ENCODE measurements at places on chromosomes 6 and 20. TPM values are rescaled to one million over a fixed set of nuclear protein-coding genes. Genes with fewer than 3 reads are reported as not detected.

DNA sequence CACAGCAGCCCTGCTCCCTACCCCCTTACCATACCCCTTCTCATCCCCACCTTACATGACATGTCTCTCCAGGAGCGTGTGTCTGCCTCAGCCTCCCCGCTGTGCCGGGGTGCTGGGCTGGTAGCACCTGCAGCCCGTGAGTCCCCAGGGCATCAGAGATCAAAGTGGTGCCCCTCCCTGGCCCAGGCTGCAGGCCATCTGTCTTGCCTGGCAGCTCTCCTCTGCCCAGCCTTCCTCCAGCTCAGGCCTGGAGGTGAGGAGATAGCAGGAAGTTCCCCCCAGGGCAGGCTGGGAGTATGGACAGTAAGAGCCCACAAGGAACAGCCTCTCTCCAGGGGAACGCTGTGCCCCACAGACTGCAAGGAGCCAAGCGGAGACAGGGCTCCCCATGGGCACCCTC, 35.3 kb downstream of the GRM4 start:
- DNase-seq: no peak

DNA sequence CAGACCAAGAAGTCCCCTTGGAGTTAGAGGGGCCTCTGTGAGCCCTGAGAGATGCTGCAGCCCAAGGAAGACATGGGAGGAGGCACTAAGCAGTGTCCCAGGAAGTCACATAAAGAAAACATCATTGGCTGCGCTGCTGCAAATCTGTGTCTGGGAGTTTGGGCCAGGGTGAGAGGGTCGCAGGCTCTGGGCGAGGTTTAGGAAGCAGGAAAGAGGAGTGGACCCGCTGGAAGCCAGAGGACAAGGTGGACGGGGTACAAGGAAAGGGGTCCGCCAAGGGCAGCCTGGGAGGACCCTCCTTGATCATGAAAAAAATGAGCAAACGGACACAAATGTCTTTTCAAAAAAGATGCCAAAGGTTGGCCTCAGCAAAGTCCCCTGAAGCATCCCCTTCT, 15.5 kb upstream of the SERPINB1 start:
- no peak for DNase-seq

GRCh38 chr20:40663991-40664880, 24.8 kb downstream of the MAFB start:
- DNase-seq: no peak

GRCh38 chr6:7269816-7270215, 43.2 kb downstream of the SSR1 start:
- no peak for DNase-seq

- DNase-seq: no peak
Measured at GRCh38 chr6:128437685-128438084, 82.7 kb downstream of the PTPRK start.

GRCh38 chr6:23218751-23219150, 649.4 kb downstream of the HDGFL1 start:
- DNase-seq: no peak

GRCh38 chr6:161409353-161409752, 135.5 kb upstream of the AGPAT4 start:
- no peak for DNase-seq

DNA sequence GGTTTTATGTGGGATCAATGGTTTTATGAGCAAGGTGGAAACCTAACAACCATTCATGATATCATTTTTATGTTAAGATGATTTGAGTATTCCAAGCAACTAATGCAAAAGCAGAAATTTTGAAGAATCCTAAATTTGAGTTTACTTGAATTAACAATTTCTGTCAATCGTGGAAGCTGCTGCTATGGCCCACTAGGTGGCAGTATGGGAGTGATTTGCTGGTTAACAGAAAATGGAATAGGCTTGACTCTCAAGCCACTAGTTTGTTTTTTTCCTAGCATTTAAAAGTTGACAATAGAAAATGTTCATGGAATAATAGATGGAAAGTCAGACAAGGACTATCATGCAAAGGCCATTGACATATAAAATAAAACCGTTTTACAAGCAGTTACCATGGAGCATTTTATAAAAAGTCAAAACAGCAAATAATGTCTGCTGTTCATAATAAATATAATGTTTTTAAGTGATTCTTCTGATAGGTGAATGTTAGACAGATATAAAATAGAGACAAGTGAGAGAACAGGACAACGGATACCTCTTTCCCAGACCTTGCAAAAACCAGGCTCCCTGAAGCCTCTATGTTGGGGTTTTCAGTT, 43.0 kb upstream of the TMEM200A start:
- DNase-seq: no peak

DNA sequence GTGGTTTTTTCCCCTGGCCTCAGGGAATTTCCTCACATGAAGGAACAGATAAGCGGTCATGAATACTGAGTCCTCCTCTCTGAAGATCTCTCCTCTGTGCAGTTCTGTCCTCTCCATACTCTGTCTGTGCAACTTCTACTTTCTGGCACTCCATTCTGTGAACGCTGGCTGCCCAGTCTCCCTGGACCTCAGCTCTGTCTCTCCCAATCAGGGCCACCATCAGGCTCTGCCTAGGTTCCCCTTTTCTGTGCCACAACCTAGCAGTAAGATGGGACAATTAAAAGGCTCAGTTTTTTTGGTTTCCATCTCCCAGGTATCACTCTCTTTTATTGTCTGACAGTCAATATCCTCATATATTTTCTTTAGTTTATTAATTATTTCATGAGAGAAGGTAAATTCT, 4.8 kb upstream of the ADGB start:
- DNase-seq: no peak

GRCh38 chr6:115712291-115712961, 348.3 kb downstream of the FRK start:
- DNase-seq: no peak

- DNase-seq: no peak
Measured at GRCh38 chr20:60232380-60232779, 274.2 kb downstream of the CDH26 start.

DNA sequence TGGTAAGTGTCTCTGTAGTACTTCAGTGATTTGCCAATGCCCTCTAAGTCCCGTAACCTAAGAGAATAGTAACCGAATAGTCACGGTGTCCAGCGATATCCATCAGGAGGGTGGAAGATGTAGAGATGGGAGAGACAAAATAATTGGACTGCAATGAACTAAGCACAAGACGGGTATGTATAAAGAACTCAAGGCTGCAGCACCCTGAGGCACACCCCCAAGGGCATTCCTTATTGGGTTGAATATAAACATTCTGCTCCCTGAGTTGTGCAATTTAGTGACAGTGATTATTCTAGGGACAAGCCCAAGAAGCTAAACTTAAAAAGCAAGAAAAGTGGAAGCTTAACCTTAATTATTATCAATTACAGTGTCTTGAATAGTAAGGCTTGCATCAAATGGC, 14.6 kb downstream of the DST start:
- no peak for DNase-seq

- no peak for DNase-seq
Measured at GRCh38 chr6:115947966-115948541, 112.6 kb downstream of the FRK start.

- no peak for DNase-seq
Measured at GRCh38 chr6:12525276-12525675, 191.3 kb upstream of the PHACTR1 start.

DNA sequence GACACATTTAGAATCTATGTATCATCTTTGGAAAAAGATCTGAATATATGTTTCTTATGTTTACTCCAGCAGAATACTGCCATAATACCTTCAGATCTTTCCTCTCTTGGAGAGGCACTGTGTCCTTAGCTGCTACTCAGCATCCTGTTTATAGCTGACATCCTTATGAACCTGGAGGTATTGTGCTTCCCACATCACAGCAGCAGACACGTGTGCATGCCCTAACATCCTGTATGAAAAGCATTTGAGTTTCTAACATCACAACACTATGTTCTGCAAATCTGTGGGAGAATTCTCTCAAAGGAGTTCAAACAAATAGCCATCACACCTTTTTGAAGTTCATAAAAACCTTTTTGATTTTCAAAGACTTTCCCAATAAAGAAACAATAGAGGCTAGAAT, 216.0 kb downstream of the GJA1 start:
- DNase-seq: no peak

- no peak for DNase-seq
Measured at GRCh38 chr6:161710698-161711097, 436.8 kb upstream of the AGPAT4 start.

DNA sequence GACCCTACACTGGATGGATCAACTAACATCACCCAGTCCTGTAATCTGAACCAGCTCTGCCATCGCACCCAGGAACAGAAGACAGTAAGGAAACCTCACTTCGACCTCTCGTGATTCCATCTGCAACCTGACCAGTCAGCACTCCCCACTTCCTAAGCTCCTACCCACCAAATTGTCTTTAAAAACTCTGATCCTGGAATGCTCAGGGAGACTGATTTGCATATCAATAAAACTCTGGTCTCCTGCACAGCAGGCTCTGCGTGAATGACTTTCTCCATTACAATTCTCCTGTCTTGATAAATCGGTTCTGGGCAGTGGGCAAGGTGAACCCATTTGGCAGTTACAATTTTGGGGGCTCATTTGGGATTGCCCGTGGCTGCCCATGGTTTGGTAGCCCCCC, 18.3 kb upstream of the AGPAT4 start:
- DNase-seq: no peak

GRCh38 chr20:33680686-33681085, 5.5 kb downstream of the E2F1 start:
- no peak for DNase-seq

- peak; percentile 66 for DNase-seq
Measured at GRCh38 chr6:37059344-37060194, 54.1 kb downstream of the FGD2 start.

DNA sequence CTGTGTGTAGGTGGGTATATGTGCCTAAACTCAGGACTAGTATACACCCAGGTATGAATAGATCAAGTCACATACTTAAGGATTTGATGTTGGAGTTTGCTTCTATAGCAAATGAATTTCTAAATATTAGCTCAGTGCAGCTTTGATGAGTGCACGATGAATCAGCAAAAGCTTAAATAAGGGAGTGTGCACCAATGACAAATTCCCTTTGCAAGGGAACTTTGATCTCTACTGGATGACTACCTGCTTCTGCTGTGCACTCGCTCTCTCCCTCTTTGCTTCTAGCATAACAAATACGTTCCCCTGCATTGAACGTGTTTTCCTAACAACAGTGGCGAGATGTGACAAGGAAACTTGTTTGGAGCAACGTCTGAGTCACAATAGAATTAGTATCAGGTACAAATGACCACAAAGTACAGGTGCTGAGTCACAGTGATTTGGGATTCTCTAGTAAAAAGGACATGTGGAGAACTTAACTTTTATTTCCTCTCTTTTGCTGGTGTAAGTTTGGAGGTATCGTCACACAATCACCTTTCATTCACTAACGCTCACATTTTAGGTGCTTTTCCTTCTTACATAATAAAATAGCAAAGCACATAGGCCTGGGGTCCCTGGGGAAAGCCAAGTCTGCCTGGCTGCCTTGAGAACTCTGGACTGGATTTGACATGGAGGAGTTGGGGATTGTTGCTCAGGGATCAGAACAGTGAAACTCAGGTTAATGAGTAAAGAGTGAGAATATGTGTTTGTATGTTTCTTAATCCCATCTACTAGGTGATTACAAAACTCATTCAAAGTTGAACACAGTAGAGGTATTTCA, 49.7 kb downstream of the KLHL31 start:
- no peak for DNase-seq

- DNase-seq: no peak
Measured at GRCh38 chr20:38630727-38631126, 29.1 kb downstream of the ARHGAP40 start.

DNA sequence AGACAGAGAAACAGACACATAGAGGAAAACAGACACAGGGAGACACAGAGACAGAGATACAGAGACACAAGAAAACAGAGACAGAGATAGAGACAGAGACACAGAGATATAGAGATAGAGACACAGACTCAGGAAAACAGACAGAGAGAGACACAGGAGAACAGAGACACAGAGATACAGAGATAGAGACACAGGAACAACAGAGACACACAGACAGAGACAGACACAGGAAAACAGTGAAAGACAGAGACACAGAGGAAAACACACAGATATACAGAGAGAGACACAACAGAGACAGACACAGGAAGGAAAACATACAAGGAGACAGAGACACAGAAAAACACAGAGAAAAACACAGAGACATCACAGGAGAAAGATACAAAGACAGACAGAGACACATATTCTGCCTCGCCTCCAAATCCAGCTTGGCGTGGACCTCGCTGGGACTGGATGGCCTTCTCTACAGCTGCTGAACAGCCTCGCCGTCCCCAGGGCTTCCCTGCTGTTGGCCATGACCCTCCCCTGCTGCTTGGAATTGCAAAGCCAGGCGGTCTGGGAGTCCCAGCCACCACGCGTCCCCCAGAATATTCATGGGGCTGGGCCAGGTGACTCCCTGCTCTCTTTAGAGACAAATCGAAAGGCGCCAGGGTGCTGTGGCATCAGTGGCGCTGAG, 36.8 kb downstream of the NTSR1 start:
- DNase-seq: no peak

GRCh38 chr6:154249499-154250298, 106.9 kb downstream of the IPCEF1 start:
- no peak for DNase-seq

DNA sequence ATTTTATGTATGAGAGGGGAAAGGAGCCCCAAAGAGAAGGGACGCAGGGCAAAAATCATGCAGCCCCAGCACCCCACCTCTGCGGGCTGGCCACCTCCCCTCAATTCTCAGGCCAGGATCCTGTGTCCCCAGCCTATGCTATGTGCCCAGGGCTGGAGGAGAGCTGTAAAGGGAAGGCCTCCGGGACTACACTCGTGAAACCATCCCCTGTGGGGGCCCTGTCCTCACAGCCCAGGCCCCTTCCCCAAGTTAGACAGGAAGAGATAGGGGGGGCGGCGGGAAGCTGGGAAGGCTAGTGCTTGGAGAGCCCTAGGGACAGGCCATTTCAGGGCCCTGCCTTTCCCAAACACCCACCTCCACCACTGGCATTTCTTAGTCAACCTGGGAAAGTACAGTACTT, 1.4 kb upstream of the COL11A2 start:
- DNase-seq: no peak

- no peak for DNase-seq
Measured at GRCh38 chr6:37489697-37490336, 9.9 kb downstream of the CCDC167 start.

DNA sequence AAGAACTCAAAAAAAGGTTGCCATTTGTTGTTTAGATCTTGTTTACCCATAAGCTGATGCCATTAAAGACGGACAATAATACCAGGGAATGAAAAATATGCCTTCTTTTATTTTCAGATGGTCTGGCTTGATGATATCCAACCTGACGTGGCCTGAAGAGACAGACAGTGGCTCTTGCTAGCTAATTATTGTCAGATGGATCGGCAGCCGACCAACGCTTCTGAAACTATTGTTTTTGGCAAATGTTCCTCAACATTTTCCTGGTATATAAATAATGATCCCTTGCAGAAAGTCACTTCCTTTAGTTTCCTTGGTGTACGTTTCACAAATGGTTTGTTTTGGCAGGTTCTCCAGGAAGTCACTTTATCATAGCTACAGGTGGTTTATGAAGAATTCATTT, 290.9 kb upstream of the TSHZ2 start:
- no peak for DNase-seq

STX11 gene
- polyA plus RNA-seq: 9.3 TPM

E2F1 gene
- polyA plus RNA-seq: 6.2 TPM

RAB32 gene
- polyA plus RNA-seq: 20.1 TPM

OR2B6 gene
- 0.18 TPM for polyA plus RNA-seq

ADTRP gene
- 1.00 TPM for polyA plus RNA-seq

KIAA0408 gene
- polyA plus RNA-seq: 1.1 TPM

TRAPPC3L gene
- 0.33 TPM for polyA plus RNA-seq

OPN5 gene
- polyA plus RNA-seq: not detected

PRDM1 gene
- 3.7 TPM for polyA plus RNA-seq

SLC13A3 gene
- 0.17 TPM for polyA plus RNA-seq

BPIFB4 gene
- polyA plus RNA-seq: not detected

TMEM244 gene
- polyA plus RNA-seq: not detected

HMGCLL1 gene
- not detected for polyA plus RNA-seq

BANF2 gene
- polyA plus RNA-seq: not detected

CHMP4B gene
- polyA plus RNA-seq: 75.0 TPM
